ENCODE measurements at places on chromosomes 13 and 19. TPM values are rescaled to one million over a fixed set of nuclear protein-coding genes. Genes with fewer than 3 reads are reported as not detected.

FAM124A gene
- 4.8 TPM for total RNA-seq

FBN3 gene
- total RNA-seq = not detected

CPT1C gene
- 31.2 TPM for total RNA-seq

ZNF497 gene
- total RNA-seq = 2.5 TPM

RNASEH2B gene
- 82.7 TPM for total RNA-seq

USF2 gene
- 53.8 TPM for total RNA-seq

MBD3L3 gene
- total RNA-seq = not detected

KIR2DL1 gene
- not detected for total RNA-seq

KASH5 gene
- total RNA-seq = not detected

KLK2 gene
- not detected for total RNA-seq

BSG gene
- 246 TPM for total RNA-seq

CLDN10 gene
- total RNA-seq = not detected

RPS19 gene
- 1,320 TPM for total RNA-seq

PSG5 gene
- 2.1 TPM for total RNA-seq

TGFB1 gene
- total RNA-seq = 14.4 TPM

DAZAP1 gene
- total RNA-seq = 49.5 TPM

IGFL1 gene
- total RNA-seq = not detected
